ENCODE measurements at places on chromosomes 7 and 10.

DNA sequence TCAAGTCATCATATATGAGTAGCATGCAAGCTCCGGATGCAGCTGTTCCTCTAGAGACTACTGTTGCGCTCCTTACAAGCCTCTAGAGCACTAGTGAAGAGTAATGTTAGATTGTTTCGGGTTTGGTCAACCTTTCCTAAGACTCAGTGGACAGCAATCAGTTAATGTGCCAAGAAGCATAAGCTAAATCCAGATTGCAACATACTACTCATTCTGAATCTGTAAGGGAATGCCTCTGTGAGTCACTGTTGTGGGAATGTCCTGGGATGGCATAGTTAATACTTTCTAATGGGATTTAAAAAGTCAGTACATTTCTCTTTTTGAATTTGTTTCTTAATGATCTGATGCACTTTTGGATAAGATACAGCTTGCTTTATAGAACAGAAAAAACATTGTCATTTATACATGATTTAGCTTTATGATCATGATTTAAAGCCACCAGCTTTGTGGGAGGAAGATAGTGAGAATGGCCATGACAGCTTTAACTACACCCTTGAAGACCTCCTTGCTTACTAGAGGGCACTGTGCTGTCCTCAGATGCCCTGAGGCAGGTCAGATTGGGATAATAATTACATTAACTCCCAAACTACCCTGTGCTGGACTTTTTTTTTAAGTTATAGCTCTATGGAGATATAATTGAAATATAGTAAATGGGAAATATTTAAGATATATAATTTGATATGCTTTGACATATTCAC is 138.4 kb downstream of the SDK1 start:
- DNase-seq: no peak

DNA sequence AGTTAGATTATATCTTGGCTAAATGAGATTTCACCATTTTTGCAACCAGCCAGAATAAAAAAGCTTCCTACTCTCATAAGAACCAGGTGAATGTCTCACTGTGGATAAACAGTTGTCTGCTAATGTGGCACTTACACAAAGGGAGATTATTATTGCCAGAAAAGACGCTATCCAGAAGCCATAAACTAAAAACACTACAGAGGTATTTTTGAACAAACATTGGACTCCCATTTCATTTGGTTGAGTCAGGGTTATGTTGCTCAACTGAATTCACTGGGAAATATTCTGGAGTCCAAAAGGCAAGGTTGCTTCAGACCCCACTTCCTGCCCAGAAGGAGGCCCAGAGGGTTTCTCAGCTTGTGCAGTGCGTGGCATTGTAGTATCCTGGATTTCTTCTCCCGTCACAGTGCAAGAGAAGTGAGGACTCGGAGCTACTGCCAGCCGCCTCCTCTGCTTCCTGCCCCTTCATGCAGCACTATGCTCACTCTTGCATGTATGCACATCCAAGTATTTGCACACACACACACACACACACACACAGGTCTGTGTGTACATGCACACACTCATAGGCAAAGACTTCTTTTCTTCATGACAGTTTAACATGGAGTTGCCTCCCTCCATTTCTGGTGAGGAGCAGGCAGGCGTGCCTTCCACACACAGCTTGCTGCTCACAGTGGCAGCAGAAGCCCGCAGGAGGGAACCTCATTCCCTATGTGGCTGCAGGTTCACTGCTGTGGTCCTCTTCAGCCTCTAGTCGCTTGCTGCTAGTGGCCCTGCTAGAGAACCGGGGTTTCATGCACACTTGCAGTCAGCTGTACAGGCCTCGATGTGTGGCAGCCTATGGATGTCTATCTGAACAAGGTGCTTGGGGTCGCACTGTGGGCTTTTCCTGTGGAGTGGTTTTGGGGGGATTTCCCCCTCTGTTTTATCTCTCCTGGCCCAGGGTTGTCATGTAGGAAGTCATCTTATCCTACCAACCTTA is 10.1 kb downstream of the DENND10 start:
- DNase-seq: no peak

GRCh38 chr7:79137942-79138341 is 315.5 kb downstream of the MAGI2 start:
- DNase-seq: no peak

GRCh38 chr7:117808910-117809705 is 64.1 kb downstream of the CTTNBP2 start:
- no peak for DNase-seq

GRCh38 chr10:59668096-59668495 is 41.6 kb downstream of the SLC16A9 start:
- no peak for DNase-seq

GRCh38 chr10:119680050-119680449 is 28.9 kb downstream of the BAG3 start:
- no peak for DNase-seq

DNA sequence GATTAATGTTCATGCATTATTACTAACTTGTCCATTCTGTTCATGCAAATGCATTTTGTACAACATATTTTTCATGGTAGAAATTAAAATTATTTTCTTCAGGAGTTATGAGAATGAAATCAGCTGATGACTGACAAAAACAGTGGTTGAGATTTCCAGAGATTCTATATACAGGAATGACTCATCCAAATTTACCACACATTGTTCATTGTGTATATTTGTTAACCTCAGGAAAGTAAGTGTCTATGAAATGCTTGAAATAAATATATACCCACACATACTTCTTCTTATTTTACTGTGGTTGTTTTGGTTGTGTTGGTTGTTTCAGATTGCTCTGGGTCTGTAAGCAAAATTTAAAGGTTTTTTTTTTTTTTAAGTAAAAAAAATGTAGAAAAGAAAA is 108.1 kb upstream of the SP8 start:
- no peak for DNase-seq

- DNase-seq: no peak
Measured at GRCh38 chr10:116278846-116279245, 5.8 kb upstream of the GFRA1 start.

- DNase-seq: no peak
Measured at GRCh38 chr7:51279391-51280023, 37.1 kb downstream of the COBL start.

- DNase-seq: no peak
Measured at GRCh38 chr10:94344522-94345122, 18.1 kb downstream of the NOC3L start.

- no peak for DNase-seq
Measured at GRCh38 chr7:22662036-22662435, 65.0 kb upstream of the IL6 start.

- no peak for DNase-seq
Measured at GRCh38 chr10:113252650-113253618, 299.9 kb upstream of the HABP2 start.

DNA sequence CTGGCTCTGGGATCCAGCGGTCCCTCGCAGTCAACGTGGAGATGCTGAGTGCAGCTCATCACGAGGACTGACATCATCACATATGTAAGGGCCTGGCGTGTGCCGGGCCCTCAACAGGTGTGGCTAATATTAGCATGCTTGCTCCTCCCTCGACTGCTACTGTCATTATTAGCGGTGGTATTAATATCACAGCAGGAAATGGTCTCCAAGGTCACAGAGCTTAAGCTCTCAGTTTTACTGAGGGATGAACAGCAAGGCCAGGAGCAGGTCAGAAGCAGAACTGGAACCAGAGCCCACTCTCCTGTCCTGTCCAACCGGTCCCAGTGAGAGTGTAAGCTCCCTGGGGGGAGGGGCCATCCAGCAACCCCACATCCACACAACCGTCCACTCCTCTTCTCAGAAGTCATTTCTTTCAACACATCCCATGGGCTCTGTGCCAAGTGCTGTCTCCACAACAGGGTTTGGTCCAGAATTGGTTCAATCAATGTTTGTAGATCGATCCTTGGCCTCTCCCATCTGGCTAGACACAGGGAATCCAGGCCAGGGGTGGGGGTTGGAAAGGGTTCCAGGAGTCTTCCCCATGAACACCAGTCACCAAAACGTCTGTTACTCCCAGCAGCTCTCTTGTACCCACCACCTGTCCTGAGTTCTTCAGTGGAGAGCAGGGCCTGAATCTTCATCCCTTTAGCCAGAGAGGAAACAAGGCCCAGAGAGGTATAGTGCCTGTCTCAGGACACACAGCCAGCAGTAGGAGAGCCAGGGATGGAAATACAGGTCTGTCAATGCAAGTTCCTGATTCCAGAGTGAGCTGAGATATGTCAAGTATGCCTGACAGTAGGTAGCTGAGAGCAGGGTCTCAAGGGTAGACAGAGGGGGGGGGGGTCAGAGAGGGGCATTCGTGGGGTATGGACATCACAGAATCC is 45.3 kb upstream of the ZMIZ1 start:
- no peak for DNase-seq

- DNase-seq: no peak
Measured at GRCh38 chr10:79239275-79239779, 107.9 kb upstream of the PPIF start.

DNA sequence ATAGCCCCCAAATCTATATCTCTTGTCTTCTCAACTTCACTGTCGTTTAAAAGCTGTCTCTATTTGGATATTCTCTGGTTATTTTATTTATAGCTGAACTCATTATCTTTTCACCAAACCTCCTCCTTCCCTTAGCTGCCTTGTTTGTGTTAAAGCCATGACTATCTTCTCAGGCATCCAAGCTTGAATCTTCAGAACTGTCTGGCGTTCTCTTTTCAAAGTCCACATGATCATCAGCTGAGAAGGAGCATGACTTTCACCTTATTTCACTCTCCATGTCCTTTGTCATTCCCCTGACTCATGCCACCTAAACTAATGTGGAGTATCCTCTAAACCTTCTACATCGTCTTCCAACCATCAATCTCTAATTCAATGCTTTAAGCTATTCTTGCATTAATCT is 5.7 kb upstream of the GLCCI1 start:
- no peak for DNase-seq

- DNase-seq: no peak
Measured at GRCh38 chr7:73387221-73387828, 46.3 kb upstream of the FZD9 start.

GRCh38 chr10:108346066-108346465 is 1181.6 kb upstream of the SORCS1 start:
- DNase-seq: no peak

GRCh38 chr7:99029466-99030435 is 114.2 kb downstream of the SMURF1 start:
- DNase-seq: no peak

DNA sequence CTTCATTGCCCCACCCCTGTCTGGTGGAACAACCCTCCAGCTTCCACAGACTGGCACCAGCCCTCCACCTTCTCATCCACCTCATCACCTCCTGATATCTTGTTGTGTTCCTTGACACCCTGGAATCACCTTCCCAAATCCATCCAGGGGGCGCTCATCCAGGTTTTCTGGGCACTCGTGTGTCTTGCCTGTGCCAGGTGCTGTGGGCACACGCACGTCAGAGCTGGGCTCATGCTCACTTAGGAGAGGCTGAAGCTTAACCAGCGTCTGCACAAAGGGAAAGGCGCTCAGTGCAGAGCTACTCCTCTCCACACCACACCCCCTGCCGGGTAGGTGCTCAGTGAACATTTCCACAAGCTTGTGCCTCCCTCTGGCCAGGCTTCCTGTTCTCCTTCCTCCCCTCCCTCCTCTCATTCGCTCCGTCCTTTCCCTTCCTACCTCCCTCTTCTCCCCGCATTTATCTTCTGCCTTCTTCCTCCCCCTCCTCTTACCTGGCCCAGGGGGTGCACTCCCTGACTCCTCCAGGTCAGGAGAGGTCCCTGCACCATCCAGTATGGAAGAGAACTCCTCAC is 4.8 kb downstream of the ADCYAP1R1 start:
- no peak for DNase-seq

DNA sequence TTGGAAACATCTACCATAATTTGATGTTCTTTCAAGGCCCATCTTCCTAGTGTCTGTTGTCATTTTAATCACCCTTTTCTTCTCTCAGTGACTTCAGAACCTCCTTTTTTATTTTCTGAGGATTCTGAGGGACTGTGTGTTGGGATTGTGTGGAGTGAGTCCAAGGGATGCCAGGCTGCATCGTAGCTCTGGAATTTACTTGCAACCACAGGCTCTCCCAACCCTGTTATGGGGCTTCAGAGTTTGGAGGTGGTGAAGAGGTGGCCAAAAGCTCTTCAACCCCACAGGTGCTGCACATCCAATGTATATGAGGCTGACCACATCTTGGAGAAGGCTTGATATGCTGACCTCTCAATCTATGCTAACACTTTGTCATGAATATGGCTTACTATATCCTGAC is 79.5 kb upstream of the GPR141 start:
- no peak for DNase-seq

GRCh38 chr7:81887098-81888090 is 117.5 kb upstream of the HGF start:
- DNase-seq: no peak

- no peak for DNase-seq
Measured at GRCh38 chr7:111363099-111363498, 199.2 kb downstream of the IMMP2L start.

GRCh38 chr7:55387062-55387965 is 22.2 kb downstream of the LANCL2 start:
- DNase-seq: peak; percentile 7

GRCh38 chr7:68925241-68925640 is 673.0 kb upstream of the AUTS2 start:
- DNase-seq: no peak

- no peak for DNase-seq
Measured at GRCh38 chr7:140557809-140558518, 78.7 kb upstream of the MKRN1 start.

GRCh38 chr10:49761201-49761788 is 828 bp downstream of the OGDHL start:
- DNase-seq: no peak

DNA sequence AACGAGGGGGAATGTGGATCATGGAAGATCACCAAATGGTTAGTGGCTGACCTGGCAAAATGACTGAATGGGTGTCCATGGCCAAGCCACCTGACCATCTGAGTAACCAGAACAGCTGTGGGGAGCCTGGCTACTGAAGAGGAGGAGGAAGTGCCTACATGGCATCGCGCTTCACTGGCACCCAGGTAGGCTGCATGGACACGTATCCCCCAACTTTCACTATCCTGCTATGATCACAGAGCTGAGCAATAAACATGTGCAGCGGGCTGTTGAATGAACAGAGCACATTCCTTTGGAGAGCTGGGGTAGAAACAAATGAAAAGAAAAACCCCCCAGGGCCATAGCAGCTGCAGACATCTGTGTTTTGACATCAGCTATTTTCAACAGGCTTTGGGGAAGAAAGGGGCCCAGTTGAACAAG is 6.5 kb downstream of the AKR1B1 start:
- DNase-seq: no peak

DNA sequence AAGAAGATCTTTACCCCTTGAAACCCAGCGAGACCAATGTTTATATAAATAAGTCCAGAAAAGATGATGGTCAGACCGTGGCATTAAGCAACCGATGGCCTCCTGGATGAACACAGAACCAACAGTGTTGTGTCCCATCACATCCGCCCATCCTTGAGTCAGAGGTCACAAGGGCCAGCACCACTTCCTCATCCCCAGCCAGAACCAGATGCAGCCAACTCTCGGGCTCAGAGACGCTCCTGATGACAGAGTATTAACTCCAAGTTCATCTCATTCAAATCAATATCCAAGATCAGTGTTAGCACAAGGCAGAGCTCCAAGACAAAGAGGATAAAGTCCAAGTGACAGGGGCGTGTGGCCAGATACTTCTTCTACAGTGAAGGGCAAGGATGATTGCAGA is 63.5 kb downstream of the FAM53B start:
- DNase-seq: no peak

Data from iPS DF 19.7 (cell line).